ENCODE measurements at places on chromosomes 4 and X.

- DNase-seq, result no peak
These were observed 104.4 kb downstream of the ADRA2C start for GRCh38 chr4:3870567-3870962.

DNA sequence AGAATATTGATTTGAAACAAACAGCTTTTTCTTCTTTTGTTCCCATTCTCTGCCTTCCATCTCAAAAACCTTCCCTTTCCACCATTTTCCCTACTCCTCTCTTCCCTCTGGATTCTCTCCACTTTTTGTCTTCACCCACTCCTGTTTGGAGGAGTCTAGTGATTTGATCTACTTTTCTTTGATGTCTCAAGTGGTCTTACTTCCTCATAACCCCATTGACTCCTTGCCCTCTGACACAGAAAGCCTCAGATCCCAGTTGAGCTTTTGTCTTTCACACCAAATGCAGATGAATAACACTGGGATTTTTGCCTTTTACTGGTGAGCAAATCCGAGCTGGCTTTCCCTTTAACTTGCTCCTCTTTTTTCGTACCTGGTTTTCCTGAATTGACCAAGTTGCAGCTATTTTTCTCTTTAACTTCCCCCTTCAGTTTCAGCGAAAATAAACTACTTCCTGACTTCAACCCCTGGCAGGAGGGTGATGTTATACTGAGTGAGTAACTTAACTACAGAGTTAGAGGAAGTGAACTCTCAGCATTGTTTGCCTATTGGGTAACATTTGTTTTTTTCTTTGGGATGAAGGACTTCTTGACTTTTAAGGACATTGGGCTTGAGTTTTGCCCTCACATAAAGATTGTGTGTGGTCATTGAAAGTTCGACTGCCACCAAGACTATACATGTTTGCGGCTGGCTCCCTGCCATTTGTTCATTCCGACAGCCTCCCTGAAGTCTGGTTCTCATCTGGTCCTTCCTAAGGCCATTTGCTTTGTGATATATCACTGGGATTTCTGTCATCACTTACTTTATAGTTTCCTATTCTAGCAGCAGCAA, 392.8 kb upstream of the NR3C2 start:
- peak; percentile 55 for DNase-seq

GRCh38 chr4:83581411-83582288, 45.7 kb downstream of the GPAT3 start:
- DNase-seq, result no peak

DNA sequence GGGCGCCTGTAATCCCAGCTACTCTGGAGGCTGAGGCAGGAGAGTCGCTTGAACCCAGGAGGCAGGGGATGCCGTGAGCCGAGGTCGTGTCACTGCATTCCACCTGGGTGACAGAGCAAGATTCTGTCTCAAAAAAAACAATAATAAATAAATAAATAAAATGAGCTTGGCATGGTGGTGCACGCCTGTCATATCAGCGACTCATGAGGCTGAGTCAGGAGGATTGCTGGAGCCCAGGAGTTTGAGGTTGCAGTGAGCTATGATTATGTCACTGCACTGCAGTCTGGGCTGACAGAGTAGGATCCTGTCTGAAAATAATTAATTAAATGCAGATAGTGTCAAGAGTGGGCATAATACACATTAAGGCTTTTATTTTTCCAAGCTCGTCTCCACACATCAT, 77.5 kb downstream of the DHRSX start:
- peak; percentile 90 for DNase-seq

DNA sequence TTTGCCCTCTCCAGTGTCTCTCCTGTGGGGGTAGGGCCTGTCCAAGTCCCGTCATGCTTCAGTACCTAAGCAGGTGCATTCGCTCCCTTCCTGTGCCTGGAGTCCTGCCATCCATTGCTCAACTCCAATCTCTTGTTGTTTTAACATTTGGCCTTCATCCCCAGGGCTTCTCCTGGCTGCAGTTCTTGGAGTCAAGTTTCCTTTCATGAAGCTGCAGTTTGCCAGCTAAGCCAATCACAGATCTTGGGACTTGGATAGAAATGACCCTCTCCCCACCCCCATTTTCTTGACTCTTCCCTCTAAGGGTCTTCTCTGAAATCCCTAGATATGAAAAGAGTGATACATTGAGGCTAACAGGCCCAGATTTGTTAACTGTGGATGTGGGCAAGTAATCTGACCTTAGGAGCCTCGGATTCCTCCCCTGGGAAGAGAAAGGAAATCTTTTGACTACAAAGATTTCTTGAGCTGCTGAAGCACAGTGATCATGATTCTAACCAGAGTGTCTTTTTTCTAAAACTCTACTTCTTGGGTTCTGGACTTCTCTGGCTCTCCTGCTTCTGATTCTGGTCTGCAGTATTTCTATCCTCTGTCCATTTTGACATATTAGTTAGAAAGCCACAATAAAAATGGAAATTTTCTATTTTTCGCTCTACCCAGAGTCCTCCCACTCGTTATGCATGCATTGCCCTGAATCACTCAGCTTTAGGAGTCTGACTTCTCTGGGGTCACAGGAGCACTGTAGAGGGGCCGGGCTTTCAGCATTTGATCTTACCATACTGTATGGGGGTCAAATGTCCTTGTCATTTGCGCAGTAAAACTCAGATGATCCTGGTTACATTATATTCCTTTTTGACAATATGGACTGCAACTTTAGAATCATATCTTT, 61.0 kb downstream of the CHRNA9 start:
- no peak for DNase-seq

DNA sequence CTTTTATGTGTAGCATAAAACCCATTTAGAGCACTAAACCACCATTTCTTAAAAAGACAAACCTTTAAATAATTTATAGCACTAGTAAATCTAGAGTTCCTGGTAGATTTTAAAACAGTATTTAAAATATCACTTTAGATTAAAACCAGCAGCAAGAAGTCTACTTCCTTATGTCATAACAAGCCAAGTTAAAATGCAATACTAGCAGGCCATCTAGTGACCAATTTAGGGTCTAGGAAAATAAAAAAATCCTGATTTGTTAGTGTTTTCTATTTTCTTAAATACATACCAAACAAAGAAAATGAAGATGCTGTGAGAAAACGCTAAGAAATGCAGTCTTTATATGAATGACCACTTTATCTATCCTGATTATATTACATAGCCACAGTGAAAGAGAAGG, 53.9 kb downstream of the PAPSS1 start:
- peak; percentile 8 for DNase-seq

- DNase-seq, result no peak
These were observed 37.7 kb downstream of the ADAMTS3 start for GRCh38 chr4:72531322-72531721.

DNA sequence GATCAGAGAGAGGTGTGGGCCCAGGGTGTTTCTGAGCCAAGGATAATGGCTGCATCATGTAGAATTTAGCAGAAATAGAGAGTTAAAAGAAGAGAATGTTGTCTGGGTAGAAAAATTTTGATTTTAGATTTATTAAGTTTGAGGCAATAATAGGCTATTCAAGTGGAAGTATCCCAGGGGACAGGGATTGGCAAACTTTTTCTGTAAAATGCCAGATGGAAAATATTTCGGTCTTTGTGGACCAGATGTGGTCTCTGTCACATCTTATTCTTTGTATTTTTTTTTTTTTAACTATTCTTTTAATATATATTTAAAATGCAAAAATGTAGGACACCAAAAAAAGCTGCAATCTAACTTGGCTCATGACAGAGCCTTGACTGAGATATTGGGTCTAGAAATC, 33.1 kb downstream of the IL15 start:
- no peak for DNase-seq

GRCh38 chr4:134777606-134778005, 576.0 kb upstream of the PABPC4L start:
- DNase-seq, result peak; percentile 25

- peak; percentile 15 for DNase-seq
These were observed 86.5 kb downstream of the MAGED4 start for GRCh38 chrX:52271206-52271605.

GRCh38 chr4:149897783-149898182, 82.1 kb upstream of the IQCM start:
- peak; percentile 46 for DNase-seq

GRCh38 chr4:78923464-78924312, 15.6 kb downstream of the PAQR3 start:
- peak; percentile 9 for DNase-seq

GRCh38 chrX:97547877-97548578, 664.3 kb downstream of the RPA4 start:
- DNase-seq, result peak; percentile 54

GRCh38 chrX:52363247-52363883, 5.5 kb upstream of the XAGE2 start:
- DNase-seq, result no peak

GRCh38 chr4:183971929-183972490, 66.9 kb downstream of the STOX2 start:
- no peak for DNase-seq

DNA sequence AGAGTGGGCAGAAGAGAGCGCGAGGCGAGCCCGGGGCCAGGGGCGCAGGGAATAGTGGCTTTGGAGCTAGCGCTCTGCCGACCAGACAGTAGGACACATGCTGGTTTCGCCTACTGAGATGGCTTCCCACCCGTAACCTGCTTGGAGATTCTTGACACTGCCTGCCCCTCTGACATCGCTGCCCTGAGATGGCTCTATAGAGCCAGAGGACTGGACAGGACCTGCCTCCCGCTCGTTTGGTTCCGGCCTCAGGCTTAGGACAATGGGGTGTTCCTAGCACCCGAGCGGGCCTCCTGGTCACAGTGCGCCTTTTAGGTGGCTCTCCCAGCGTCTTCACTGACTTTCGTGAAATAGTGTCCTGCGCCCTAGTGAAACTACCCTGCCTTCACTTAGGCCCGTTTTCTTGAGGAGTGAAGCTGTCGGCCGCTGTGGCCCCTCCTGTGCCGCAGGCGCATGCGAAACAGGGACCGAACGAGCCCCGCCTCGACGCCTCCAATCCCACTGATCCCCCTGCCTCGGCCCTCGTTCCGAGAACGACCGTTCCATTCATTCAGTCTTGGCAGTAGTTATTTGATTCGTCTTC, 608 bp downstream of the TAF1 start:
- peak; percentile 39 for DNase-seq

DNA sequence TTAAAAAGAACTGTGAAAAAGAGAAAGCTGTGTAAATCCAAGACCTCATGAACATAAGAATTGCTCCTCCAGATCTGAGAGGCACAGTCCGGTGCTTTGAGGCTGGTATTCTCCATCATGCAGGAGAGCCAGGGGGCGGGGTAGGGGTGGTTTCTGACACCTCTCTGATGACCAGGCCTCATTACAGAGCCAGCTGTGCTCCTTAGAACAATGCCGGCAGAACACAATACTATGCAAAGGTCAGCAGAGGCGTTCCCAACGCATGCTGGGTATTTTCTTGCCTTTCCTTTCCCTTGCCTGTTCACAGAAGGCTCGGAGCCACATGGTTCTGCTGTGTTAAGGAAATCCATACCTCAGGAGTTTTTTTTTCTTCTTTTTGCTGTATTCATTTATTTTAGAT, 91.2 kb upstream of the SOD3 start:
- DNase-seq, result no peak

DNA sequence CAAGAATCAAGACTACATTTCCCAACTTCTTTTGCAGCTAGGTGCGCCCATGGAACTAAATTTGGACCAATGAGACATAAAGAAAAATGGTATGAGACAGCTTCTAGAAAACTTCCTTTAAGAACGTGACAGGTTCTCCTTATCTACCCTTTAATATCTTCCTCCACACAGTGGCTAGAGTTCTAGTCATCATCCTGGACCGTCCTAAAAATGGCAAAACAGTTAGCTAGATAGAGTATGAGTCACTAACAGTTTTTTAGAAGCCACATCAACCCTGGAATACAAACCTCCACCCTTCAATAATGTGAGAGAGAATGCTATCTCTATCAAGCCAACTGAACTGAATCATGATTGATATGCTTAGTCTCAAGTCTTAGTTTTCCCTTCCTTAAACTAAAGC, 267.9 kb upstream of the SLC7A11 start:
- peak; percentile 46 for DNase-seq

GRCh38 chr4:14176613-14177012, 549.1 kb upstream of the BOD1L1 start:
- DNase-seq, result peak; percentile 44

- DNase-seq, result no peak
These were observed 90.7 kb downstream of the FAM53A start for GRCh38 chr4:1593458-1593857.

GRCh38 chrX:97039363-97040029, 155.8 kb downstream of the RPA4 start:
- no peak for DNase-seq

GRCh38 chr4:110623718-110624397, 981 bp upstream of the PITX2 start:
- no peak for DNase-seq

DNA sequence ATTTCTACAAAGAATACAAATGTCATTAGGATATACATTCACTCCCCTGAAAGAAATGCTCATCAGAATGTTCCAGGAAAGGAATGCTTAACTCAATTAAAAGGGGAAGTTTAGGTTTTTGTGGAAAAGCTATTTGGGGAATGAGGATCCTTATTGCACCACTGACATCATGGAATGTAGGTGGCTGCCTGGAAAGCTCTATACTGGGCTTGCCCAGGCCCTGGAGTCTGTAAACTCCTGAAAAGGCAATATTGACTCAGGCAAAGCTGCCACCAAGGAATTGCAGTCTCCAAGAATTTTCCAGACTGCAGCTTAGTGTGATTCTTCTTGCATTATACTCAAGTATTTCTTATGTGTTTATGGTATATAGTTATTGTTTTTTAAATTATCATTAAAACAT, 15.7 kb downstream of the DAPP1 start:
- no peak for DNase-seq

GRCh38 chrX:154840856-154841255, 6.4 kb upstream of the SMIM9 start:
- DNase-seq, result peak; percentile 67

GRCh38 chr4:15374656-15375055, 53.2 kb upstream of the C1QTNF7 start:
- DNase-seq, result no peak

- no peak for DNase-seq
These were observed 177.1 kb downstream of the ADGRA3 start for GRCh38 chr4:22338796-22339195.

GRCh38 chrX:11953615-11954014, 184.7 kb upstream of the FRMPD4 start:
- peak; percentile 93 for DNase-seq

DNA sequence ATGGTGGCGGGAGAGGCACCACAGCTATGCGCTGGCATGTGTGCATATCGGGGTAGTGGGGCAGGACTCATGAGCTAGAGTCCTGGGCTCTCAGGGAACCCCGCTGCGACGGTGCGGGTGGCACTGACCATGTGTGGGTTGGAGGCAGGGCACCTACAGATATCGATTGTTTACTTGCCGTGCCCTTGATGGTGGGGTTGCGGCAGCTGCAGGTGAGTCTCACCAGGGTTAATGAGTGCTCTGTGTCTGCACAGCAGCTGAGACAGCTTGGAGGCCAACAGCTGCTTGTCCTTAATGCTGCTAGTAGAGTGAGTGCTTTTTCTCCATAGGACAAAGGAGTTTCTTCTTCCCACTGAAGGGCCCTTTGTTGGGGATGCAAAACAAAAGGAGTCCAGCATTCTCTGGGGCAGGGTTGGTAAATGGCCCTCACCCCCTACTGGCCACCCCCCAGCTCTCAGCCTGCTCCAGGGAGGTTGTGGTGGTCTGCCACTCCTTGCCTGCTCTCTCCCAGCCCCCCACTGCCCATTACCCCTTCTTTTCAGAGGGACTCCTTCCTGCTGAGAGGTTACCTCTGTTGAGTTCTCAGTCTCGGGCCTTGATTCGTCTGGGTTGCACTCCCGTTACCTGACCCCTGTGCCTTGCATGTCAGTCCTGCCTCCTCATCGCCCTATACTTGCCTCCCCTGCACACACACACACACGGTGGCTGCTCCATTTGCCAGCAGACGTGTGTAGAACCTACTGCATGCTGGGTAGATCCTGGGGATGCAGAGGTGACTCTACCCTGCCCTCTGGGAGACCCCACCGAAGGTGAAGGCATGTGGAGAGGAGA, 52.8 kb downstream of the TBC1D14 start:
- DNase-seq, result no peak

GRCh38 chr4:130028552-130028951, 932.6 kb downstream of the C4orf33 start:
- DNase-seq, result no peak
